Activated CD4-positive, alpha-beta memory T cell treated with anti-CD3 and anti-CD28 coated beads for 36 hours (primary cell): ENCODE measurements at places on chromosomes 4 and X. TPM values are rescaled to one million over a fixed set of nuclear protein-coding genes. Genes with fewer than 3 reads are reported as not detected.

Gene GLRA2
- total RNA-seq, result not detected

Gene ARMCX1
- total RNA-seq, result 1.4 TPM

DNA sequence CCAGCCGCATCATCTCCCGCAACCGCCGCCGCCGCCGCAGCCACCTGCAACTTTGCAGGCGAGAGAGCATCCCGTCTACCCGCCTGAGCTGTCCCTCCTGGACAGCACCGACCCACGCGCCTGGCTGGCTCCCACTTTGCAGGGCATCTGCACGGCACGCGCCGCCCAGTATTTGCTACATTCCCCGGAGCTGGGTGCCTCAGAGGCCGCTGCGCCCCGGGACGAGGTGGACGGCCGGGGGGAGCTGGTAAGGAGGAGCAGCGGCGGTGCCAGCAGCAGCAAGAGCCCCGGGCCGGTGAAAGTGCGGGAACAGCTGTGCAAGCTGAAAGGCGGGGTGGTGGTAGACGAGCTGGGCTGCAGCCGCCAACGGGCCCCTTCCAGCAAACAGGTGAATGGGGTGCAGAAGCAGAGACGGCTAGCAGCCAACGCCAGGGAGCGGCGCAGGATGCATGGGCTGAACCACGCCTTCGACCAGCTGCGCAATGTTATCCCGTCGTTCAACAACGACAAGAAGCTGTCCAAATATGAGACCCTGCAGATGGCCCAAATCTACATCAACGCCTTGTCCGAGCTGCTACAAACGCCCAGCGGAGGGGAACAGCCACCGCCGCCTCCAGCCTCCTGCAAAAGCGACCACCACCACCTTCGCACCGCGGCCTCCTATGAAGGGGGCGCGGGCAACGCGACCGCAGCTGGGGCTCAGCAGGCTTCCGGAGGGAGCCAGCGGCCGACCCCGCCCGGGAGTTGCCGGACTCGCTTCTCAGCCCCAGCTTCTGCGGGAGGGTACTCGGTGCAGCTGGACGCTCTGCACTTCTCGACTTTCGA is 654 bp downstream of the ATOH1 start:
- no peak overlapping the region for H3K4me3 ChIP-seq
- H3K27me3 ChIP-seq, result peaks cover 76% of the 10 kb centered on the region
- DNase-seq, result no peak
- H3K27ac ChIP-seq, result no peak overlapping the region
- H3K36me3 ChIP-seq, result no peaks in the 10 kb centered on the region

Gene HSD17B13
- total RNA-seq, result 0.12 TPM

Gene ABHD18
- total RNA-seq, result 18.9 TPM

DNA sequence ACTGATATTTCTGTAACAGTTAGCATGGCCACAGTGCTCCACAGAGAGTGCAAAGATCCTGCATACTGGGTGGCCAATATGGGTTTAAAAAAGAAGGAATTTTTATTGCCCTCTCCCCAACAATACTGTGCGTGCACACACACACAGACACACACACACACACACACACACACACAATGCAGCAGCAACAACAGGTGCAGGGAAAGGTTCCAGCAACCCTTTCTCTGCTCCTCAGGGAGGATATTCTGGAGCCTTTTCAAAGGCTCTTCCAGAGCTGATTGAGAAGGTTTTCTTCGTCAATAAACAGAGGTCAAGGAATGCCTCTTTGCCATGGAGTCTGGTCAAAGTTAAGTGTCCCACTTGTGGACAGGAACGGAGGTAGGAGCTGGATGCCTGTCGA is 84.8 kb upstream of the ZFP42 start:
- H3K27me3 ChIP-seq, result no peaks in the 10 kb centered on the region
- H3K36me3 ChIP-seq, result no peaks in the 10 kb centered on the region
- DNase-seq, result no peak
